ENCODE measurements at places on chromosomes 4 and X.

GRCh38 chrX:15328821-15329220, 6.5 kb downstream of the PIGA start:
- no peak for DNase-seq

GRCh38 chrX:41868392-41868977, 54.9 kb downstream of the CASK start:
- no peak for DNase-seq

DNA sequence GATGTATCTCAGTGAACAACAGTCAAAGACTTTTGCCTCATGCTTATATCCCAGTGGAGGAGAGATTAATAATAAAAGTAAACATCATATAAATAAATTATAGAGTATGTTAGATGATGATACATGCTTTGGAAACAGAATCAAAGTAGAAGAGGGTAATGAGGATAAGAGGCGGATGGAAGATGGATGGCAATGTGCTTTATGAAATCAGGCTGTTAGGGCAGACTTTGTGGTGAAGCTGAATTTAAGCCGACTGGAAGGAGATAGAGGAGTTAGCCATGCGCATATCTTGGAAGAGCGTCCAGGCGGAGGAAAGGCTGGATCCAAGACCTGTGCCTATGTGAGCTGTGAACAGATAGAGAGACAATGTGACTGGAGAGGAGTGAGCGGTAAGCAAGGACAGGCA, 74.9 kb upstream of the GUCY1A1 start:
- DNase-seq: no peak

DNA sequence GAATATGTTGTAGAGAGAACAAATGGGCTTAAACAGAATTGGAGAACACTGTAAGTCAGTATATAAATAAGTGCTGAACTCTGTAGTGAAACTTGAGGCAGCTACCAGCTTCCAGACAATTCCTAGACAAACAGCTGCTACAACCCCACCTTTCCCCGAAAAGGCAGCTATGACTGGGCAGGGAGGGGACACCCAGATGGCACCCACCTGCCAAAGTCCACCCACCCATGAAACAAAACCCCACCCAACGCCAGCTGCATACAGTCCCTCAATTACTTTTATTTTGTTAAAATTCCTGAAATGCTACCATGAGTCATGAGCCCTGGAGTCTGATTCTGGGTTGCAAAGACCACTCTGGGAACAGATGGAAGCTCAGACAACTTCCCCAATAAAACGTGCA, 24.4 kb downstream of the RELL1 start:
- DNase-seq: peak; percentile 66

DNA sequence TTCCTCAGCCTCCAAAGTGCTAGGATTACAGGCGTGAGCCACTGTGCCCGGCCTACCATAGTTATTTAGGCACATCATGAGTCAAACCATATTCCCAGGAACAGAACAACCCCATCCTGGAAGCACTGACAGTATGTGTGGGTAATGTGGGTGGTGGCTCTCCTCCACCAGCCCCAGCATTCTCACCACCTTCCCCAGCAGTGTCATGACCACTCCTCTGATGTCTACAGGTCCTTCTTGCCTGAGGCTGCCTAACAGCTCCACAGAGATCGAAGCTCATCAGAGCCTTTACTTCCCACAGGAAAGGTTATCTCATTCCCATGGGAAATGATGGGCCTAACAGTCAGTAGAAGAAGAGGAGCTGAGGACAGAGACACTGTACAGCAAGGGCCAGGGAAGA, 129.5 kb upstream of the GPC4 start:
- no peak for DNase-seq

- no peak for DNase-seq
Observed at GRCh38 chrX:47843363-47843762, 6.7 kb downstream of the ZNF81 start.

DNA sequence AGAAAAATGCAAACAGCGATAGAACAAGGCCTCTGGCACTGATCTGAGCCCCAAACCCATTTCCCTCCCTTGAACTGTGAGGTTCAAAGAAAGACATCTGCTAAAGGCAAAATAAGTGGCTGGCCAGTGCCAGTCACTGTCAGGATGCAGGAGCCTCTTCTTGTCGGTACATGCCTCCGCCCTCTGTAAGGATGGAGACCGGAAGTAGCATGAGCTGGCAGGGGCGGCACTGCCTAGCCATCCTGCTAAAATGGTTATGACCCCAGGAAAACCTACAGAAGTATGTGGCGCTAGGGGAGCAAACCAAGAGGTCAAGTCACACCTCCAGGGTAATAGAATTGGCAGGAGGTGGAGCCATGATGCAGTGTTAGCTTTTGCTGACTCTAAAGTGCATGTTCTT, 180.3 kb downstream of the DCLK2 start:
- DNase-seq: no peak

- no peak for DNase-seq
Observed at GRCh38 chrX:17028356-17028755, 81.9 kb downstream of the REPS2 start.

DNA sequence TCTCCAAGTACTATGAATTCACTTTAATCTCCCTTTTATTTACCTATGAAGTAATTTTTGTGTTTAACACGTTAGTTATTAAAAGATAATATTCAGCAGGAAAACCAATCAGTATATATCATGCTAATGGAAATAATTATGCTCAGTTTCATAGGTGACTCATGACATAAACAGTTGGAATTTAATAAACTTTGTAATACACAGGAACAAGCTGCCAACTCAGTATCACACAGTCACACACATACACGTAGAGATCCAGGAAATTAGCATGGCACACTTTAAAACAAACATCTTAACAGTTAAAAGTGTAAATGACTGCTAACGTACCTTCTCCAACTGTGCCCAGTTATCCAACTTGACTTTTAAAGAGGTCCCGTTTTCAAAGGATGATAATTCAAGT, 2.3 kb downstream of the SPATA4 start:
- no peak for DNase-seq

DNA sequence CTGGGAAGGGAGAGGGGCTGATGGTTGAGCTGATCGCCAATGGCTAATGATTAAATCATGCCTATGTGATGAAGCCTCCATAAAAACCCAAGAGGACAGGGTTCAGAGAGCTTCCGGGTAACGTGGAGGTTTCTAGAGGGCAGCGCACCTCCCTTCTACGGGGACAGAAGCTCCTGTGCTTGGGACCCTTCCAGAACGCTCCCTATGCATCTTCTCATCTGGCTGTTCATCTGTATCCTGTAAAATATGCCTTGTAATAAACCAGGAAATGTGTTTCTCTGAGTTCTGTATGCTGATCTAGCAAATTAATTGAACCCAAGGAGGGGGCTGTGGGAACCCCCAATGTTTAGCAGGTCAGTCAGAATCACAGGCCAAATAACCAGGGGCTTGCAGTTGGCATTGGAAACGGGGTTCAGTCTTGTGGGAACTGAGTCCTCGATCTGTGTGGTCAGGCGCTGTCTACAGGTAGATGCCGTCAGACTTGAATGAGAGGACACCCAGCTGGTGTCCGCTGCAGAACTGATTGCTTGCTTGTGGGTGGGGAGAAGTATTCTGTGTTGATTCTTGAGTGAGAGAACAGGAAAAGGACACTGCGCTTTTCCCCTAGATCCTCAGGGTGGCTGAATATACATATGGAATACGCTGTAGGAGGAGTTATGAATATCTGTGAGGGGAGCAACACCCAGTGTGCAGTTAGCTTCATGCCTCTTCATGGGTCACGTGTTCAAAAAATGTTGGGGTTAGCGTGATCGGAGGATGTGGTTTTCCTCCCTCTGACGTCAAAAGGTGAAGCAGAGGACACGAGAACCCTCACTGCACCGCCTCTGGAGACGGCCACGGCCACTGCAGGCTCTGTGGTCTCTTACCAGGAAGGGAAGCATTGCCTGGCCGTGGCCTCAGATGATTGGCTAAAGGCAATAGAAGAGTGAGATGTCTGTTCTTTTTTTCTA, 29.2 kb downstream of the HTT-AS start:
- no peak for DNase-seq

DNA sequence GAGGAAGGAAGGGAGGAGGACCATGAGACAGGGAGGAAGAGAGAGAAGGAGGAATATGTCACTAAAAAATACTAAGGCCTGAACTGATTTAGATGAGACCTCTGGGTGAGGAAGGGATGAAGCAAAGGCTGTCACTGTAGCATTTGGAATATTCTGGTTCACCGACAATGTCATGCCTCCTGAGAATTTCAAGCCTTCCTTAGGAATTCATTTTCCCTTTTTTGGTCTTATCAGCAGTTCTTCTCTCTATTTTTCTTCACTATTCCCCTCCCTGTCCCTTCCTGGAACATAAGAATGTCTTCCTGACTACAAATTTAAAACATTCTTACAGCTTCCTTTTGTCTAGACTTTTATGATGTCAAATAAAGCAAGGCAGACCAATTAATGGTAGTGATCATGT, 527.8 kb downstream of the INPP4B start:
- no peak for DNase-seq

DNA sequence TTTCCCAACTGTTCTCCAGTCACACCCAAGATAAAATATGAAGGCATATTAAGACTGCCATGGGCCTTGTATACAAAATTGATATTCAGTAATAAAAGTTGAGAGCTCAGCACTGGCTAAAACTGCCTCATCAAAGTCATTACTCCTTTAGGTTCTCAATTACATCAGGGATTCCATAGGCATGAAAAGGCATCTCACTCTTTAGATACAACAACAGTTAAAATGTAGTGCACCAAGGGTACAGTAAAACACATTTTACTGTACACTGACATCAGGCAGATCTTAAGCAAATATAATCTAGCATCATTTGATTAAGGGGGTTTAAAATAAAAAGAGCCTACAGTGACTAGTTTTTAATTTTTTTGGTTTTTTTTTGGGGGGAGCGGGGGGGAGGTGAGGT, 107.7 kb downstream of the PPP3CA start:
- no peak for DNase-seq

GRCh38 chrX:103846386-103846785, 14.3 kb upstream of the RAB9B start:
- DNase-seq: no peak

DNA sequence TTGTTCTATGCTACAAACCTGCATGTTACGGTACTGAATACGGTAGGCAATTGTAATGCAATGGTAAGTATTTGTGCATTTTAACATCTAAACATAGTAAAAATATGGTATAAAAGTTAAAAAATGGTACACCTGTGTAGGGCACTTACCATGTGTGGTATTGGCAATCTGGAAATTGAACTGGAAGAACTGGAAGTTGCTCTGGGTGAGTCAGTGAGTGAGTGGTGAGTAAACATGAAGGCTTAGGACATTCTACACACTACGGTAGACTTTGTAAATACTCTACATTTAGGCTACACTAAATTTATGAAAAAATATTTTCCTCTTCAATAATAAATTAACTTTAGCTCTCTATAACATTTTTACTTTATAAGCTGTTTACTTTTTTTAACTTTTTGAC, 78.9 kb downstream of the RRAGB start:
- no peak for DNase-seq

DNA sequence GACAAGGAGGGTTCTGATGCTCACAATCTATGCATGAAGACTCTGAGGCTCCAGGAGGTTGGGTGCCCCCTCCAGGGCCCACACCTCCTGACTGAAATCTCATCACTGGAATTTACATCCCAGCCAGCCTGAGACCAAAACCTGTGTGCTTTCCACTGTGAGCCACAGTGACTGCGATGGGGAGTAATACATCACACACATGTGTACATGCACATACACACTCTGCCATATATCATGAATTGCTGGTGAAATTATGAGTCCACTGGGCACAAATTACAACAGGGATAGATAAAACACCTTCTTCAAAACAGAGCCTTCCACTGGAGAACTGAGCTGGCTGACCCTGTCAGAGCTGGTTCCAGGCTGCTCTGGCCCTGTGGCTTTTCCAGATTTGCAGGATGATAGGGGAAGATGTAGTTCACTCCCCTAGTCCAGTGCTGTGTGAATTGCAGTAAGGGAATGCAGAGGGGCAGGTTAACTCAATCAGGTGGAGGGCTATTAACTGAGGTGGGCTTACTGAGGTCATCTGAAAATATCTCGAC, 35.8 kb upstream of the MSX1 start:
- no peak for DNase-seq

- no peak for DNase-seq
Observed at GRCh38 chrX:15674514-15674840, 9.9 kb upstream of the CLTRN start.

Measured in right forelimb (tissue), 1 donor.